CD4-positive, alpha-beta T cell treated with Interleukin-4 for 1 hour (primary cell): ENCODE measurements at places on chromosomes 7 and 10.

DNA sequence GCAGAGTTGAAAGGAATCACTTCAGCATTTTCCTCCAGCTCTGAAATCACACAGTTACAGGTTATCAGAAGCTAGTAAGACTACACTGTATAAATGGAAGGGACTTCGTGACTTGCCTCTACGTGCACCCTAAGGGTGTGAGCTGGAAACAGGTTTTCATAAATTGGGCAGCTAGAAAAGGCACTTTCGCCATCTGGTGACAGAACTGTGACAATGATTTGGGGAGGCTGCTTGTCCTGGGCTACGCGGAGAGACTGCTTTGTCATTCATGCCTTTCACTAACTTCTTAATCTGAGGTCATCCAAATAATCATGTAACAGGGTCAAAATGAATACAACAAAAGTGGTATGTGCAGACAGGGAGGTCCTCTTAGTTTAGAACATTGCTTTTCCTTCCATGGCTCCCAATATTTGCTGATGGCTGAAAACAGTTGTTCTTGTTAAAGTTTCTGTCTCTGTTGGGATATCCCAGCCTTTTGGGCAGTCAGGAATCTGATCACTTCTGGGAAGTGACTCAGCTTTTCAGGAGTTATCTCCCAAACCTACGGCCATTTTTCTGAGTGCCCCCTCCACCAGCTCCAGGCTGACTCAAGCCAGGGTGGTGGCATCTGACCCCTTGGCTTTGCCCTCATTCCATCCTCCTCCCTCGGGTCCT is 17.8 kb downstream of the VWC2 start:
- no peak for DNase-seq

- DNase-seq = peak; percentile 44
These were observed 84.1 kb downstream of the MKI67 start for GRCh38 chr10:128042131-128042610.

GRCh38 chr10:93293999-93294398 is 188.1 kb downstream of the MYOF start:
- no peak for DNase-seq

DNA sequence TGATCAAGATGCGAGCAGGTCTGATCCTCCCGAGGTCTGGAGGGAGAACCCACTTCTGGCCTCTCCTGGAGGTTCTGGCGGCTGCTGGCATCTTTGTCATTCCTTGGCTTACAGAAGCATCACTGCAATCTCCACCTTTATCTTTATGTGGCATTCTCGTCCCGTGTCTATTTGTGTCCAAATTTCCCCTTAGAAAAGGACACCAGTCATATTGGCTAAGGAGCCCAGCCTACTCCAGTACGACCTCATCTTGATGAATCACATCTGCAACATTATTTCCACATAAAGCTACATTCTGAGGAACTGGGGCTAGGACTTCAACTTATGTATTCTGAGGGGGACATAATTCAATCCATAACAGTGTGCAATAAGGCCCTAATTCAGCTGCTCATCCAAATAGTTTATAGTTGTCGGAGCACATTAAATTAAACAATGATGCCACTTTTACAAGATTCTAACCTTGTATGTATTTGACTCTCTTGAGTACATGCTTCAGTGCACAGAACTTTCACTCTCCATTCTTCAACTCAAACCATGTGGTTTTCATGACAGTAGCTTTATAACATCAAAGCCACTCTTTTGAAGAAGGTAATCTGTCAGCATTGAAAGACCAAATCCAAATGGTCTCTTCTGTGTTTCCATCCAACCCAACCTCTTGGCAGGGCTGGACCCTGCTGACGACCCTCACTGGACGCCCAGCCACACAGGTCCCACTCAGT is 86.2 kb upstream of the DDC start:
- DNase-seq = no peak

DNA sequence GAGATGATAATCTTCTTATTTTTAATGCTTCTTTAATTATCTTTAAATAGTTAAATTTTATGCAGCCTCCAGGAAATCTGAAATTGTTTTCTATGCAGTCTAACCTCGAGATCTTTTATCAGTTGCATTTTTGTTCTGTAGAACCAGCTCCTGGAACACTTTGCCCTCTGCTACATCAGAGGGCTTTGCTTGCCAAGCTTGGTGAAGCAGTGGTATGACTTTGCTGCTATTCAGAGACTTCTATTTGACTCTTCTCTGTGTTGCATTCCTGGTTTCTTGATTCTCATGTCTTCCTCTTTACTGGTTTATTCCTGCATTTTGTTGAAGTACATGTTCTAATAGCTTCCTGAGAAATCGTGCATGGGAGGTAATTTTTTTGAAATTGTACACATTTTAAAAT is 163.7 kb upstream of the TMEM229A start:
- DNase-seq = no peak

GRCh38 chr7:151327659-151328058 is 14.0 kb upstream of the NUB1 start:
- no peak for DNase-seq

DNA sequence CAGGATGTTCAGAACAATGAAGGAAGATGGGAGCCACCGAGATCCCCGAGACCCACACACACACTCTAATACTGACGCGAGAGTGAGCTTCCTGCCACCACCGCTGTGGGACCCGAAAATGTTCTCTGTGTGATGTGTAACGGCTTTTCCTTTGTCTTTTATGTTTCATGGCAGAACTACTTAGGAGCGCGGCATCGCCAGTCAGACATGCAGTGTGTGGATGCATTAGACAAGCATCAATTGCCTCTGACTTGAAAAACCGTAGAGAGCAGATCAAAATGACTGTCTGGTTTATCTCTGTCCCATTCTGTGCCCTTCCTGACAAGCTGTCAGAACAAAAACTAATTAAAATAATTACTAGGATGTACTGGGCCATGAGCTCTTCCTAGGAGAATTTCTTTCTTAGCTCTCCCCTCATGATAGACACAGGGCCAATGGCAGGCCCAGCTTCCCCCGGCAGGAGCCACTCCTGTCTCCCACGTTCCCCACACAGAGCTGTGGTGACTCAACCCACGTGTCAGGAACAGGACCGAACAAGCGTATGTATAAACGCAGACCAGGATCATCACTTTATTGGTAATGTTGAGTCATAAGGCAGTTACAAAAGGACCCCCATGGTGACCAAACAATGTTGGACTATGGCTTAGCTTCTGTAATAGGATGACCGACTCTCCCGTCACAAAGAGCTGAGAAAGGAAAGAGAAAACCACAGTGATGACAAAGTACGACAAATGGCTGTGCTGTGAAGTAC is 705.0 kb downstream of the PARD3 start:
- no peak for DNase-seq

GRCh38 chr7:29763266-29763665 is 43.0 kb upstream of the WIPF3 start:
- no peak for DNase-seq

DNA sequence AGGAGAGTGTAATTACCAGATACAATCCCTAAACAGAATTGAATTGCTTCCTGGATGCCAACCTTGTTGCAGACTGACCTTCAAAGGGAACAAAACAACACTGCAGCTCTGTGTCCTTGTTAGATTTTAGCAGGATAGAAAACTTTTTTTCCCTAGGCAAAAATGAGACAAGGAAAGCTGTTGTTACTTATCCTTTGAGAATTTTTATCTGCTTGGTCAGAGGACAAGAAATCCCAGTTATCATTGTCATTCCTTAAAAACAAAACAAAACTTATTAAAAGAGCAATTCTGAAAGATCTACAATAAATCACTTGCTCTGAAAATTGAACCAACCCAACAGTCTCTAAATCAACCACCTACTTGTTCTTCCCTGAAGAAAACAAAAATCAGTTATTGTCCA is 652.6 kb downstream of the REEP3 start:
- no peak for DNase-seq

GRCh38 chr10:124074501-124075109 is 18.8 kb downstream of the CHST15 start:
- DNase-seq = peak; percentile 44

GRCh38 chr7:87038993-87039690 is 20.3 kb downstream of the ELAPOR2 start:
- no peak for DNase-seq

- no peak for DNase-seq
These were observed 3.0 kb downstream of the PSPH start for GRCh38 chr7:56048245-56048644.

GRCh38 chr10:71587941-71588573 is 131.5 kb downstream of the C10orf105 start:
- no peak for DNase-seq

DNA sequence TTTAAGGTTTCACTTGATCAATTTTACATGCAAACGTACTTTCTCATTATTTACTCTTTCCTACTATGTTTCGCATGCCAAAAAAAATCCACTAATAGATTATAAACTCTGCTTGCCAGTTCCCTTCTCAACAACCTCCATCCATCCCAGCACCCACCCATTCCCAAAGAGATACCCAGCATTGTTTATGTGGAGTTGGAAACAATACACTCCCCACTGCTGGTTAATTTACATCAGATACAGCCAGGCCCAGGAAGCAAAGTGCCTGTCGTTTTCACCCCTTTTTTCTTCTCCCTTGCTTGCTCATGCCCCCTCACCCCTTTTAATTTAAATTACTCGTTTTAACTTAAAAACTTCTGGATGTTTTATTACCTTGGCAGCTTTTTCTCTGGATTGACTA is 59.9 kb downstream of the HIBADH start:
- DNase-seq = no peak

- no peak for DNase-seq
These were observed 106.7 kb downstream of the EBF3 start for GRCh38 chr10:129857242-129857960.

GRCh38 chr10:59372543-59372942 is 10.2 kb upstream of the FAM13C start:
- DNase-seq = no peak

DNA sequence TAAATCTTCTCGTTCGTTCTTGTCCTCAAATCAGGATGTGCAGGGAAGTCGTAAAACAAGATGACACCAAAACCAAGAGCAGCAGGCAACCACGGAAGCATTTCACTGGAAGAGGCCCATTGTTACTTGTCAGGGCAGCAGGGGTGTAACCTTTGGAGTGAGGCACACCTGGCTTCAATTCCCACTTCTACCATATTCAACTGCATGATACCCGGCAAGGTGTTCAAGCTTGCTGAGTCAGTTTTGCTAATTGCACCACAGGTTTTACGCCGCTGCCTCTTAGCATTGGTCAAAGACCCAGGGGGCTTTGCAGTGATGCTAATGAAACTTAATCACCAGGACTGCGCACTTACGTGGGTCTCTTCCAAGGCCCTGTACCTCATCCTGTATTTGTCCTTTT is 50.0 kb upstream of the PTER start:
- DNase-seq = no peak

- no peak for DNase-seq
These were observed 499.0 kb upstream of the KLF6 start for GRCh38 chr10:4283846-4284610.

DNA sequence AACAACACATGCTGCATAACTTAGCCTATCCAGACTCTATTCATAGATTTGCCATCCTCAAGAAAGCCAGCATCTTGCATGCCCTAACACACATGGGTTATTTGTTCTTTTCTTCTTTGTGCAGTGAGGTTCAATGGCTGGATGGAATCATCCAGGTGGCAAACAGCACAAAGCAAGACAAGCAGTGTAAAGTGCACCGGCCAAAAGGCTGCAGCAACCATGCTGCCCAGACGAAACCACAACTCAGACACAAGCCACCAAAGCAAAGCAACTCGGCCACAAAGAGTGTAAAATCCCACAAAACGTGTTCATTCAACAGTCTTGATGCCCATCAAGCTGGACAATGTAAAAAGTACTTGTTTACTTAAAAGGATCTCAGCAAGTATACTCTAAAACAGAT is 76.9 kb downstream of the PIP4K2A start:
- DNase-seq = no peak
